ENCODE measurements at places on chromosomes 3 and 15. TPM values are rescaled to one million over a fixed set of nuclear protein-coding genes. Genes with fewer than 3 reads are reported as not detected.
A peak's percentile ranks its signal among the peaks of the same experiment; 100 is the strongest.

TTLL13 gene
- 0.60 TPM for total RNA-seq

FMN1 gene
- 19.7 TPM for total RNA-seq

- no peaks in the 10 kb centered on the region for H3K36me3 ChIP-seq
- no peaks in the 10 kb centered on the region for H3K4me1 ChIP-seq
- no peak overlapping the region for H3K27ac ChIP-seq
- no peak overlapping the region for H3K4me3 ChIP-seq
- DNase-seq: no peak
Measured at GRCh38 chr3:135756106-135756668, 209.3 kb upstream of the PPP2R3A start.

GRCh38 chr15:100224206-100225185 lies 117.3 kb downstream of the ADAMTS17 start:
- no peaks in the 10 kb centered on the region for H3K36me3 ChIP-seq
- peak; percentile 14 for DNase-seq
- H3K27me3 ChIP-seq: no peaks in the 10 kb centered on the region
- H3K4me3 ChIP-seq: no peak overlapping the region

DNA sequence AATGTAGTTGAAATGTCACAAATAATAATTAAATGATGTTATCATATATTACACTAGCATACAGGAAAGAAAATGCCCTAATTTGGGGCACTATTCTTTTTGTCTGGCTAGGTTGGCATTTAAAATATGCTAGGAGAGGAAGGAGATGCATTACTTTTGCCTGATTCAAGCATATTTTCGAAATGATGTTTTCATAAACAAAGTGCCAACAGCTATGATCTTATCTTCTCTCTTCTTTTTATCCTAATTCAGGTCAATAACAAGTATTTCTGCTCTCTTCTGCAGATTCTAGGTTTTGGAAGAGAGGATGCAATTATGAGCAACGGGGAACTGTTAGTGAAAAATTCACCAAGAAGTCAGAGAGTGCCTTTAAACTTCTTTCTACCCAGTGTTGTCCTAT lies 55.8 kb upstream of the NR2F2 start:
- H3K27ac ChIP-seq: no peak overlapping the region
- no peak for DNase-seq
- peaks cover 69% of the 10 kb centered on the region for H3K36me3 ChIP-seq

Measured in tibial nerve (tissue), 4 donors.